Hypothalamus (tissue), 51 donors: ENCODE measurements at places on chromosomes 6 and 20.

- no peak for DNase-seq
These were observed 46.0 kb upstream of the TASP1 start for GRCh38 chr20:13684566-13685222.

GRCh38 chr6:44722736-44723135 lies 335.2 kb downstream of the CDC5L start:
- DNase-seq: no peak

GRCh38 chr6:123830120-123830519 lies 26.5 kb downstream of the NKAIN2 start:
- DNase-seq: no peak

DNA sequence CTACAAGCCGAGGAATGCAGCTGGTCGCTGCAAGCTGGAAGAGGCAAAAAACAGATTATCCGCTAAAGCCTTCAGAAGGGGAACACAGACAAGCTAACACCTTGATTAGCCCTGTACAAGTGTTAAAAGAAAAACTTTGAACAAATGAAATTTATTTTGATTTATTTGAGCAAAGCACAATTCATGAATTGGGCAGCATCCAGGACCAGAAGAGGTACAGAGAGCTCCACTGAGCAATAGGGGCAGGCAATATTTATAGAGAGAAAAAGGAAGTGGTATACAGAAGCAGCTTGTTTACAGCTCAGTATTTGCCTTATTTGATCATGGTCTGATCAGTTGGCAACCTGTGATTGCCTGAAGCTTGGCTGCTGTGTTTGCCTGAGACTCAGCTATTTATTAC lies 17.6 kb downstream of the HLA-DOB start:
- no peak for DNase-seq

DNA sequence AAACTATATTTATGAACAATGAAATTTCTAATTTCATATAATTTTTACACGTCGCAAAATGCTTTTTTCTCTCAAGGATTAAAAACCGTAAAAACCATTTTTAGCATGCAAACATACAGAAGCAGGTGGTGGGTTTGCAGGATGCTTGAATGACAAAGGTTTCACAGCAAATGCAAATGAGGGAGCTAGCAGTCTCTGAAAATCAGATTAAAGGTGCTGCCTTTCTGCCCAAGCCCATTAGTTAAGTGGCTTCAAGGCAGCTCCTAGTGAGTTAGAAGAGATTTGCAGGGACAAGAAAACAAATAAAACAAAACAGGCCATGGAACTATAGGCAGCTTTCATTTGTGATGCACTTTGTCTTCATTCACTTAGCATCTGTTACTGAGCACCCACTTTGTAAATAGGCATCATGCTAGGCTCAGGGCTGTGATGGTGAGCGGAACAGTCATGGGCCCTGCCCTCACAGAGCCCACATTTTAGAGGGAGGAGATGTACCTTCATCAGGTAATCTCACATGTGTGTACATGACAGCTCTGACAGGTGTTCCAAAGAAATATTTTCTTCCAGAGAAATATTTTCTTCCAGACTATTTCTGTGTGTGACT lies 29.5 kb downstream of the NAPB start:
- DNase-seq: no peak
